ENCODE measurements at places on chromosomes 5 and 9.

DNA sequence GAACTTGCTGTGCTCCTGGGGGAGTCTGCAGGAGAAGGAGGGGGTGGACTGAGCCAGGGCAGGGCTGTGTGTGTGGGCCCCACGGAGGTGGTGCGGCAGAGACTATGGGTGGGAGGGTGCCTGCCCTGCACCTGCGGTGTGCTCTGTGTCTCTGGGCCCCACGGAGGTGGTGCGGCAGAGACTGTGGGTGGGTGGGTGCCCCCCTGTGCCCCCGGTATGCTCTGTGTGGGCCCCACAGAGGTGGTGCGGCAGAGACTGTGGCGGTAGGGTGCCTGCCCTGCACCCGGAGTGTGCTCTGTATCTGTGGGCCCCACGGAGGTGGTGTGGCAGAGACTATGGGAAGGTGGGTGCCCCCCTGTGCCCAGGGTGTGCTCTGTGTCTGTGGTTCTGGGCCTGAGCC, 103.7 kb downstream of the EHMT1 start:
- DNase-seq, result no peak

DNA sequence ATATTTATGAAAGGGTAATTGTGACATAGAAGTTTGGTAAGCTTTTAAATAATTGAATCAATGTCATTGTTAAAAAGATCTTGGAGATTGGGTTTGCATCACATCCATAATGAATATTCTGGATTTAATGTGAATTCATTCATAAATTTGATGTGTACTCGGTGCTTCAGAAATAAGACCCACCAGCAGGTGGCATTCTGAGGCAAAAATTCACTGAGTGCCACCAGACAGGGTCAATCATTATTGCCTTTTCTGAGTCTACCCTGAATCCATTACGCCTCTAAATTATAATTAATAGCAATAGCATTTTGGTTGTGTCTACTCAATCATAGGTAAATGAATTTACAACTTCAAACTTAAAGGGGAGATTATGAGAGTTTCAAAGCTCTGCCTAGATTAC, 1.0 kb downstream of the TRPC7 start:
- peak; percentile 20 for DNase-seq

DNA sequence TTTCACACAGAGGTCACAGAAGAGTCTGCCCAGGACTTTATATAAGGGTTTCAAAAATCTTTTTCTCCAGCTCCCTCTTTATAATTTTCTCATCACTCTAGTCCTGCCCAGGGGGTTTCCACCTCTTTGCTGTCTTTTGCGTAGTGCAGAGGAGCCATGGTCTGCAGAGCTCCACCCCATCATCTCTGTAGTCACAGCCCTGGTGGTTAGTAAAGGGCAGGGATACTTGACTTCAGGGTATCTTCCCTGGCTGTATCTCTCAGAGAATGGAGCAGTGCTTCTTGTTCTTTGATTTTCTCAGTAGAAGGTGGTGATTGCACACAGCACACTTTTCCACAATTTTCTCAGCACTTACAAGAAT, 900.6 kb upstream of the COX7C start:
- DNase-seq, result no peak

DNA sequence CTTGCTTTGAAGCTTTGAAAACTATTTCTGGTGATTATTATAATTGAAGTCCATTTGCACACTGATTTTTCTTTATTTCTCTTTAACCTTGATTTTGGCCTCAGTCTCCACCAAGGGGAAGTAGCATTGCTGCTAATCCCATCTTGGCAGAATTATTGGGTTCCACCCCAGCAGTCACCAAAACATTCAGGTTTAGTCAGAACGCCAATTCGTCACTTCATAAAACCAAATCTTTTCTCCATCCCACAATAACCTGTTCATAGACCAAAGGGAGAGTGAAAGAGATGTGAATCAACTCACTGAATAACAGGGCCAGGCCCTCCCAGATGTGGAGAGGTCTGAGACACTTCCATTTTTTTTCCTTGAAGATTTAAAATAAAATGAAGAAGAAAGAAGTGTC, 95.1 kb upstream of the VCAN start:
- DNase-seq, result no peak

All from PC-3 (cell line).